ENCODE measurements at places on chromosomes 3 and 15. TPM values are rescaled to one million over a fixed set of nuclear protein-coding genes. Genes with fewer than 3 reads are reported as not detected.
A peak's percentile ranks its signal among the peaks of the same experiment; 100 is the strongest.

- DNase-seq = no peak
These were observed 41.2 kb downstream of the SMAD6 start for GRCh38 chr15:66743204-66743603.

DNA sequence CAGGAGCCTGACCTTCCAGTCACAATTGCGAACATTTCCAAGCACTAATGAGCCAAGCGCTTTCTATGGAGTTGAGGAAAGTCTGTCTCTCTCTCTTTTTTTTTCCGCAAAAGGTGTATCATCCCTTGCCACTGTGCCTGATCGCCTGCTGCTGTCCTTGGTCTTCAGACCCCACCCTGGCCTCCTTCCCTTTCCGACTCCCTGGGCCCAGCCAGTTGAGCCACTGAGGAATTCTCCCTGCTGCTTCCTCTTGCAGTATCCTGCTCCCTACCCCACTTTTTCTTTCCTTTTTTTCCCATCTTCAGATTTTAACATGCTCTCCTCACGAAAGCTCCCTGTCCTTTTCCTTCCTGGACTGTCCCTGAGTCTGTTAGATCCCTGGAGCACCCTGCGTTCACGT is 396.5 kb upstream of the C2CD4B start:
- no peak for DNase-seq

DNAH12 gene
- total RNA-seq = 0.14 TPM

GRCh38 chr3:71309886-71310285 is 273.6 kb downstream of the FOXP1 start:
- no peak for DNase-seq

DNA sequence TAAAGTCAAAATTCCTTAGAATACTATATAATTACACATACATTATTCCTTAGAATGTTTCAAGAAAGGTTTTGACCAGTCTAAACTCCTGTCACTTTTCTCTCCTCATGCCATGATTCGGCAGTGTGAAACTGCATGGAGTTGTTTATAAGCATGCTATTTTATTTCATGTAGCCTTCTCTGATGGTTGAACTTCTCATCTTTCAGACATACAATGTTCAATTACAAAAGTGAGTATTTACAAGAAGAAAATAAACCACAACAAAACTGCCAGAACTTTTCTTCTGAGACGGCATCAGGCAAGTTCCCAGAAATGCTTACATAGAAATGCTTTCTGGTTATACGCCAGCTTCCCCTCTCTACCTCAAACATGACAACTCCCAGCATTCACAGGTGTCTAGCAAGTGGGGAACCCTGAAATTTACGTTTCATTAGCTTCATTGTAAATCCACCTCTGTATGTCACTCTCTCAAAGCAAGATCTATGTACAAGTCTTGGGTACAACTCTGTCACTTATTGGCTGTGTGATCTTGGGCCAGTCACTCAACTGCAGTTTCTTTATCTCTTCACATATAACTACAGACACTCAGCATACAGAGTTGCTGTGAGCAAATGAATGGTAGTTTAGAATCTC is 42.7 kb downstream of the HDGFL3 start:
- no peak for DNase-seq

- no peak for DNase-seq
These were observed 17.3 kb upstream of the LRIG1 start for GRCh38 chr3:66518126-66518525.

DNA sequence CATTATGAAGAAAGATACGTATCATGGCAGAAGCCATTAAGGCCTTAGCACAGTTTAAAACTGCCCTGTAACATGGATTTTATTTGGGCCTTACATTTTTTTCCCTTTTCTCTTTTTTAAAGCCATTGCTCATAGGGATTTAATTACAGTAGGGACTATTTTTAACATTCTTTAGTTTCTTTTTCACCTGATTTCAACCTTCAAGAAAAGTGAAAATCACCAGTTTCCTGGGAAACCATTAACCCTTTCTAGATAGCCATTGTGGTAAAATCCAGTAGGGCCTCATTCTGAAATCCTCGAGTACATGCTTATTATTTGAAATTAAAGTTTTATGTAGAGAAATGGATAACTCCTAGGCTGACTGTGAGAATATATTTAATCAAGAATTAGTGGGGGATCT is 3.1 kb downstream of the SPRED1 start:
- no peak for DNase-seq

HRG gene
- not detected for total RNA-seq

DNA sequence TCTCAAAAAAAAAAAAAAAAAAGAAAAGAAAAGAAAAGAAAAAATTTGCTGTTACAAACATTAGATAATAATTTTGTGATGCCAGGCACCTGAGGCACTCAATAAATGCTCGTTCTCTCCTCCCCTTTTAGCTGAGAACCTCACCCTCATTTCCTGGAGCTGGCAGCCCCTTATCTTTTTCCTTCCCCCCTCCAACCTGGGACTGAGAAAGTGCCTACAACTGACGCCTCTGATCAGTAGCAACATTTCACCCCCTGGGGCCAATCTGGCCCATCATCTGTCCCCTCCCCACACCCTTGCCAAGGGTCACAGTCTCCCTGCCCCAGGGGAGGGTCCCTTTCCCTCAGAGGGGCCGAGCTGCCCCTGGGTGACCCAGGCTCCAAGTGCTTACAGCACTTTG is 12.6 kb upstream of the RNU6-1 start:
- no peak for DNase-seq

- no peak for DNase-seq
These were observed 9.0 kb upstream of the APBA2 start for GRCh38 chr15:28876845-28877185.

DNA sequence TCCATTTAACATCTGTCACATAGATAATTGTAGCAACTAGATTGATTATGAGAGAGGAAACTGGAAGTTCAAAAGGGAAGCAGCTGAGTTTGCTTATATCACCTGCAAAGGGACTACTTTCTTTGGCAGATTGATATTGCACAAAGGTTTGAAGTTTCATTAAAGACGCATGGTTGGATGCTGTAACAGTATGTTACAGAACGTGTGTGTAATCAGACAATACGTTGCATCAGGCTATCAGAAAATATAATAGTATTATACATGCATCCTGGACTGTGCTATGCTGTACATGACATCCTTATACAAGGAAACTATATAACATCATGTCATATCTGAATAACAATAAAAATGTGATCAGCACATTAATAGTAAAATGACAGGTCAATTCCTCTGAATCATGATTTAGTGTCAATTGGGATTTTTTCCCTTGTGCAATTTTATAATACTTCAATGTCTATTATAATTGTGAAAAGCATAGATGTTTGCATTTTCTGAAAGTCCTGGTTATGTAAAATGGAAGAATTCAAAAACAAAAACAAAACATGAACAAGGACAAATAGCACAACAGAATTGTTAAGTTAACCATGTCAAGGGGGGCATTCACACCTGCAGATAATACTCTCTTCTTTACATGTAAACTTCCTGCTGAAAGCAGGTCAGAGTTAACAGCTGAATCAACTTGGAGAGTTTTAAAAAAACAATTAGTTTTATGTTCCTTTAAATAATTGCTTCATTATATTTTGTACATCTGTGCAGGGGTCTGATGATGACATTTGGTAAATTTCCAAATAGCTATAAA is 283.2 kb upstream of the KCNH8 start:
- DNase-seq = no peak

- no peak for DNase-seq
These were observed 558.1 kb downstream of the RSL24D1 start for GRCh38 chr15:54638666-54639065.

DNA sequence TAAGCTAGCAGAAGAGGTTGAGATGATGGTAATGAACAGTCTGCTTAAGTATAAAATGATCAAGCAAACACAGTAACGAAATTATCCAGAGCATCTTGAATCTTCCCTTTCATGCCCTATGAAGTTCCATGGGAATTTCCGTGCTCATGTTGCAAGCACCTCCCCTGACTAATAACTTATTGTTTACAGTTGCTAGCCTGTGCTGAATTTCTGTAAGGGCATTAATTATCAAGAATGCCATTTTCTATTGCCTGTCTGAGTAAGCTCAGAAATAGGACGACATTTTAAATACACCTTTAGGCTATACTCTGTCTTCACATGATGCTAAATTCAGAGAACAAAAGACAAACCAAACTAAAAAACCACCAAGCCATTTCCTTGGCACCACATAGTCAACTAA is 257.5 kb upstream of the LRTM1 start:
- no peak for DNase-seq

- peak; percentile 68 for DNase-seq
These were observed 643 bp downstream of the ABCC5 start for GRCh38 chr3:184016811-184017671.

BFSP2 gene
- not detected for total RNA-seq

DNA sequence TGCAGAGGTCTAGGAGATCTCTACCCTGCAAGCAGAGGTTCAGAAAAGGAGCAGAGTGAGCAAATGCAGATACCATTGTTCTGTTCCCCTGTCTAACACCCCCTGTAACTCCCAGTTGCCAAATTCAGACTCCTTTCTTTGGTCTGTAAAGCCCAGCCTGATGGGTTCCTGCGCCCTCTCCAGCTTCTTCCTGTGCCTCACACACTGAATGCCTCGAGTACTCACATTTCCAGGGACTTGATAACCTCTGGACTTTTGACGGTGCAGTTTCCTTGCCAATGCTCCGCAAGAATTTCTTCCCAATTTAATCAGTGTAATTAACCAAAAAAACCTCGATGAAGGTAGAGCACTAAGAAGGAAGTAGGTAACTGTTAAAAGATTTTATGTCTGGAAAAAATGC is 19.3 kb downstream of the PDE8A start:
- DNase-seq = no peak

DNA sequence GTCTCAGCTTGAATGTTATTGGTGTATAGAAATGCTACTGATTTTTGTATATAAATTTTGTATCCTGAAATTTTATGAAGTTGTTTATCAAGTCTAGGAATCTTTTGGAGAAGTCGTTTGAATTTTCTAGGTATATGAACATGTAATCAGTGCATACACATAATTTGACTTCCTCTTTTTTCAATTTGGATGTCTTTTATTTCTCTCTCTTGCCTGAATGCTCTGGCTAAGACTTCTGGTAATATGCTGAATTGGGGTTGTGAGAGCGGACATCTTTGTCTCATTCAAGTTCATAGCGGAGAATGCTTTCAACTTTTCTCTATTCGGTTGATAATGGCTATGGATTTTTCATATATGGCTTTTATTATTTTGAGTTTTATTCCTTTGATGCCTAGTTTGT is 100.9 kb upstream of the MCTP2 start:
- DNase-seq = no peak

- no peak for DNase-seq
These were observed 23.8 kb upstream of the PSMD6 start for GRCh38 chr3:64046996-64047594.

GRCh38 chr15:97728791-97729190 is 231.7 kb upstream of the ARRDC4 start:
- DNase-seq = no peak

DNA sequence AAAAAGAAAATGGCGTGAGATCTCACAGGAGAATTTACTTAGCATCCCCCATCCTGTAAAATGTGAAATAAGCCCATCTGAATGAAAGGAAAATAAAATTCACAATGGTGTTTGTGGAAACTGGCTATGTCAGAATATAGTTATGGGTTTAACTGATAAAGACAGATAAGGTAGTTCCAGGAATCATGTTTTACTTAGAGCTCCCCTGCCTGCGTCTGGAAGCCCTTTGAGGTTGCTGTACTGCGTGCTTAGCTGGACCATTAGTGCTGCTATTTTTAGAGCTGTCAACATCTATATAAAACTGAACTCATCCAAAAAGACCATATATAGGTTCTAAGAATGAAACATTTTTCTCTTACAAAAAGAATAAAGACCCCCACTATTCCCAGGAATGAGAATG is 130.8 kb downstream of the LSAMP start:
- DNase-seq = no peak

- no peak for DNase-seq
These were observed 87.5 kb upstream of the TGFBR2 start for GRCh38 chr3:30518872-30519271.

- DNase-seq = peak; percentile 29
These were observed at the start of gene FGF12 for GRCh38 chr3:192727032-192727847. Gene FGF12, minus strand, starts transcription at chr3:192727541.

DNA sequence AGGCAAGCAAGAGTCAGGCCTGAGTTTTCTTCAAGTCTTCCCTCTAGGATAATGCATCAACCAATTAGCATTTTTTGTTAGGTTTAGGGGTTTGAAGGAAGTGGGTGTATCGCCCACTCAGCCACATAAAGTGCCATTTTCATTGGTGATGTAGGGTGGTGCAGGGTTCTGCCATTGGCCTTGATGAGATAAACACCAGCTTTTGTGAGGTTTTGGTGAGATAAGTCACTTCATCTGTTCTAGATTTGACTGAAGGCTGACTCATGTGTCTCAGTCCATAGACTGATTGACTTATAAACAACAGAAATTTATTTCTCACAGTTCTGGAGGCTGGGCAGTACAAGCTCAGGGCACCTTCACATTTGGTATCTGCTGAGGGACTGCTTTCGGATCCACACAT is 84.5 kb upstream of the C3orf80 start:
- peak; percentile 56 for DNase-seq

DNA sequence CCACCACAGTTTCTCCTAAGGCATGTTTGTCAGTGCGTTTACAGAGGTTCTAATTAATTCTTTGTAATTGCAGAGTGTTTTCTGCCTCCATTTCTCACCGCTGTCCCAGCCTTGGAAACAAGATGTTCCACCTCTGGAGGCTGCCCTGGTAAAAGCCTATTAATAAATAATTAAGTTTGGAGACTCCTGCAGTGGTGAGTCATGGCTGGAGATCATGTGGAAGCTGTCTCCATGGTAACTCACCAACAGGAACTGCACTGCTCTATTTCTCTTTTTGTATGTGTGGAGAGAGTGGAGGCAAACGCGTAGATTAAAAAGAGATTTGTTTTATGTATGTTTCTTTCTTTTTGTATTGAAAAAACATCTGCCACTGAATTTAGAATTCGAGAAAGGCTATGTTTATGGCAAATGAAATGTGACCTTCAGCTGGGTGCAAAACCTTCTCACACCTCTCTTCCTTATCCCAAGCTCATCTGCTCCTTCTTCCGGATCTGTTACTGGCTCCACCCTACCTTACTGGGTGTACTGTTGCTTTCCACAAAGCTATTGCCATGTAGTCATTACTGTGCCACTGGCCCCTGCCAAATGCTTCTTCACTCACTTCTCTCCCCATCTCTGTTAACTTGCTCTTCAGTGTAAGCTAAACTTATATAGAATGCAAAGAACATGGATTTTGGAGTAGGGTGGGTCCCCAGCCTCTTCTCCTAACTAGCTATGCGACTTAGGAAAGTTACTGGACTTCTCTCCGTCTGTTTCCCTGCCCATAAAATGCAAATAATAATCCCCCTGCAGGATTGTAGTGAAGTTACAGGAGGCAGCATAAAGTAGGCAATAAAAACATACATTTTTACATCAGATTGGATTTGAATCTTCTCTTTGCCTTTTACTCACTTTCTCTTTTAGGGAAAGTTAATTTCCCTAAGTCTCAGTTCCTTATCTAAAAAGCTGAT is 778.5 kb downstream of the NTRK3 start:
- DNase-seq = no peak

Measured in activated CD4-positive, alpha-beta memory T cell treated with anti-CD3 and anti-CD28 coated beads for 36 hours (primary cell).